ENCODE measurements at places on chromosomes 16 and 17. TPM values are rescaled to one million over a fixed set of nuclear protein-coding genes. Genes with fewer than 3 reads are reported as not detected.

TBC1D3E gene
- not detected for total RNA-seq

CNGB1 gene
- not detected for total RNA-seq

KCNH4 gene
- total RNA-seq = not detected

MYH8 gene
- total RNA-seq = not detected

LGALS9B gene
- total RNA-seq = not detected

TP53TG3C gene
- not detected for total RNA-seq

IGSF6 gene
- 1.2 TPM for total RNA-seq

CDH15 gene
- total RNA-seq = 0.48 TPM

ICAM2 gene
- total RNA-seq = 32.5 TPM
